ENCODE measurements at places on chromosomes 4 and X. TPM values are rescaled to one million over a fixed set of nuclear protein-coding genes. Genes with fewer than 3 reads are reported as not detected.

NUDT6 gene
- 8.1 TPM for polyA plus RNA-seq

CSAG1 gene
- polyA plus RNA-seq, result not detected

ANOS1 gene
- polyA plus RNA-seq, result 0.51 TPM

MAMLD1 gene
- polyA plus RNA-seq, result 17.7 TPM

PRDM5 gene
- polyA plus RNA-seq, result 9.0 TPM

RNF128 gene
- polyA plus RNA-seq, result 0.24 TPM

BRS3 gene
- 0.21 TPM for polyA plus RNA-seq

CENPVL3 gene
- 0.20 TPM for polyA plus RNA-seq

F11 gene
- polyA plus RNA-seq, result 0.05 TPM

ADGRG4 gene
- 2.0 TPM for polyA plus RNA-seq

SMIM10 gene
- 17.9 TPM for polyA plus RNA-seq

DRP2 gene
- 0.93 TPM for polyA plus RNA-seq

SLIT2 gene
- 16.1 TPM for polyA plus RNA-seq

TAF9B gene
- polyA plus RNA-seq, result 22.9 TPM

HSFX2 gene
- 1.7 TPM for polyA plus RNA-seq

PSAPL1 gene
- polyA plus RNA-seq, result not detected

WNK3 gene
- polyA plus RNA-seq, result 2.2 TPM

ADH7 gene
- not detected for polyA plus RNA-seq

SNX25 gene
- polyA plus RNA-seq, result 11.6 TPM

TMPRSS11F gene
- not detected for polyA plus RNA-seq

SUPT20HL1 gene
- polyA plus RNA-seq, result 0.05 TPM

TRIM60 gene
- polyA plus RNA-seq, result not detected

MAPK10 gene
- polyA plus RNA-seq, result 19.3 TPM

HTATSF1 gene
- polyA plus RNA-seq, result 49.7 TPM

RAB40A gene
- polyA plus RNA-seq, result 1.9 TPM

LRIT3 gene
- 0.02 TPM for polyA plus RNA-seq

NLRP2B gene
- polyA plus RNA-seq, result not detected

FAM149A gene
- polyA plus RNA-seq, result 16.1 TPM

DCHS2 gene
- polyA plus RNA-seq, result 0.97 TPM

NPY1R gene
- 1.8 TPM for polyA plus RNA-seq

CXCL5 gene
- polyA plus RNA-seq, result 0.27 TPM

NAP1L2 gene
- polyA plus RNA-seq, result 2.6 TPM

AR gene
- polyA plus RNA-seq, result 29.4 TPM

SPATA4 gene
- polyA plus RNA-seq, result 0.06 TPM

FAM47C gene
- not detected for polyA plus RNA-seq

CT45A5 gene
- not detected for polyA plus RNA-seq

RTL3 gene
- 0.53 TPM for polyA plus RNA-seq

IL2 gene
- polyA plus RNA-seq, result not detected

GAK gene
- polyA plus RNA-seq, result 66.8 TPM

FAM50A gene
- 41.4 TPM for polyA plus RNA-seq

CSTF2 gene
- polyA plus RNA-seq, result 4.4 TPM

CDKL5 gene
- polyA plus RNA-seq, result 2.6 TPM

ZNF630 gene
- polyA plus RNA-seq, result 2.9 TPM

RP2 gene
- polyA plus RNA-seq, result 4.8 TPM

FOXR2 gene
- polyA plus RNA-seq, result not detected

Data from ovary (tissue), 10 donors.